ENCODE measurements at places on chromosomes 2 and 18.

DNA sequence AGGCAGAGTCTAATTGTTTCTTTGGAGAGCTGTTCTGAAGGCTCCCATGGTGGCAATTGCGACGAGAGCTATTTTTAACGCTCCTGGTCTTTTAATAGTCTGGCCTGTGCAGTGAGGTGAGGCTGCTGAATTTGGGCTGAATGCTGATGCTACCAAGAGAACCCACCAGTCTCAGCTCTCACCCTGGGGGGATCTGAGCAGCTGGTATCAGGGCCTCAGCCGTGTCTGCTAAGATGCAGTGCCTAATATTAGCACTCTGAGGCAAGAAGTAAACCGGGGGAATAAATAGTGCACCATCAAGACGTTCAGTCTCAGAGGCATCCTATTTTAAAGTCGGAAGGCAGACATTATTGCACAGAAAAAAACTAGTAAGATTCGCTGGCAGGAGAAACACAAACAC lies 214.8 kb upstream of the PID1 start:
- DNase-seq = no peak

GRCh38 chr2:170409164-170409535 lies 231.2 kb downstream of the MYO3B start:
- peak; percentile 86 for DNase-seq

GRCh38 chr2:224596289-224596688 lies 11.1 kb upstream of the CUL3 start:
- no peak for DNase-seq

GRCh38 chr2:237726401-237726830 lies 72.2 kb upstream of the RBM44 start:
- no peak for DNase-seq

DNA sequence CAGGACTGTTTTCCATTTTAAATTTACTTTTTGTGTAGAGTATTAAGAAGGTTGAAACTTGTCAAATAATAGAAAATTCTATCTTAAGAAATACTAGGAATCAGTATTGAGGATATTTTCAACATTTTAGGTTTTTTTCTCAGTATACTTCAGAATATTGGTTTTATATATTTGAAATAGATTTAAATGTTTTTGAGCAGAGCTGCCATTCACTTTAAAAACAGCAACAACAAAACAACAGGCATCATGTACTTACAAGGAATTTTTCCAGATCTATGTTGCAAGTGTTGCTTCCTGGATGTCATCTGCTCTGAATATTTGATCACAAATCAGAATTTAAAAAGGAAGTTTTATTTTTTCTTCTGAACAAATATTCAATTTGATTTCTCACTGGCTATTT lies 84.4 kb downstream of the DCDC2C start:
- DNase-seq = no peak

DNA sequence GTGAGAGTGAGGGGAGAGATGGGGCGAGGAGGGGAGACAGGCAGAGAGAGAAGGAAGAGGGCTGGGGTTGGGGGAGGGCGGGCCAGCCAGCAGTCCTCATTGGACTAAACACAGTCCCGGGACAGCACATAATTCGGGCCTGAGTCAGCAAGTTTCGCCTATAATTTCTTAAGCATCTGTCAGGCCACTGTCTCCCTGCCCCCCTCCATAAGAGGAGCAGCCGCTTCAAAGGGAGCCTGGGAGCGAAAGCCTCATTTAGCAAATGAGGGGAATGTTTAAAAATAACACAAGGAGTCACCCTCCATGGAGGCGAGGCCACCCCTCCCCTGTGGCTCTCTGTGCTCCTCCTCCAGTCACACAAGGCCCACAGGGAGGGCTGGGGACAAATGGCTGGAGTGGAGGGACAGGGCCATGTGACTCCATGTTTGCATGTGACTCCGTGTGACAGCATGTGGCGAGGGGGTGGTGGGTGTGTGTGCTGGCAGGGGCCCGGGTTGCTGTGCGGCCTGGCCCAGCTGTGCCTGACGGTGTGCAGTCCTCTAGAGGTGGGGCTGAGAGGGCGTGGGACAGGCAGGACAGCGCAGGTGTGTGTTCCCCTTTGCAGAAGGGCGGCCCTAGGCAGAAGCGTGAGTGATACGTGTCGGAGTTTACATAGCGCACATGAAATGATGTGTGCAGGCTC lies 162.4 kb downstream of the CELF4 start:
- no peak for DNase-seq

GRCh38 chr18:76480913-76481312 lies 14.1 kb downstream of the ZNF516 start:
- no peak for DNase-seq

GRCh38 chr2:59903994-59904544 lies 649.4 kb downstream of the BCL11A start:
- no peak for DNase-seq

DNA sequence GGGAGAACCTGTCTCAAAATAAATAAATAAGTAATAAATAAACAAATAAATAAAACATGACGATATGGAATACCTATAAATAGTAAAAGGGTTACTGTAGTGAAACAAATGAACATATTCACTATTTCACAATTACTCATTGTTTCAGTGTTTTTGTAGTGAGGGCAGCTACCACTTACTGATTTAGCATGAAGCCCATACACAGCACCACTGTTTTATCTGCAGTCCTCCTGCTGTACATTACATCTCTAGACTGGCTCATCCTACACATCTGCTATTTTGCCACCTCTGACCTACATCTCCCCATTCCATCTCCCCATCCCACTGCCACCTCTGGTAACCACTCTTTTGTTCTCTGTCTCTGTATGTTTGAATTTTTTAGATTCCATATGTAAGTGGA lies 332.7 kb upstream of the SMIM21 start:
- no peak for DNase-seq

GRCh38 chr2:12931186-12931844 lies 214.6 kb downstream of the TRIB2 start:
- DNase-seq = no peak

GRCh38 chr2:14773696-14774095 lies 141.2 kb downstream of the LRATD1 start:
- no peak for DNase-seq

GRCh38 chr2:159963700-159964099 lies 98.7 kb downstream of the PLA2R1 start:
- no peak for DNase-seq

DNA sequence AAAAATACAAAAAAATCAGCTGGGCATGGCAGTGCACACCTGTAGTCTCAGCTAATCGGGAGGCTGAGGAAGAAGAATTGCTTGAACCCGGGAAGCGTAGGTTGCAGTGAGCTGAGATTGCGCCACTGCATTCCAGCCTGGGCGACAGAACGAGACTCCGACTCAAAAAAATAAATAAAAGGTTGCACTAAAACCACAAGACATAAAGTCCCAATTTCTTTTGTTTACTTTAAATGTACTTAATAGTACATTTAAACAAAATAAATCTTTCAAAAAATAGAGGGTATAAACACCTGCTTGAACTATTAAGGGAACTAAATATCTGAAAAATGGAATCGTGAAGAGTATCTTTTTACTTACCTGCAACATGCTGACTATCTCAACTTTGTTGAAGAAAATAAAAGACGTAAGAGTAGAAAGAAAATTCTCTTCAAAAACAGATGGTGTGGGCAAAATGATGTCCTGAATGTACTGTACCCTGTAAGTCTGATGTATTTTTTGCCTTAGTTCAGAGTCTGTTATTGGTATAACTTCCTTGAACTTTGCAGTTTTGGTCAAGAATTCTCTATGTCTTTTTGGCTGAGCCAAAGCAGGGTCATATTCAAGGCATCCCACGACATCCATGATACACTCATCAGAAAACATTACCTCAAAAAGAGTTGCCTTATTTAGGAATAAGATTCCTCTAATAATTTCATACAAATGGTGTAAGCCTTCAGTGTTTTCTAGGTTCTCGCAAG lies 19.2 kb downstream of the PPP4R3B start:
- DNase-seq = no peak
